ENCODE measurements at places on chromosomes 7 and 10.

DNA sequence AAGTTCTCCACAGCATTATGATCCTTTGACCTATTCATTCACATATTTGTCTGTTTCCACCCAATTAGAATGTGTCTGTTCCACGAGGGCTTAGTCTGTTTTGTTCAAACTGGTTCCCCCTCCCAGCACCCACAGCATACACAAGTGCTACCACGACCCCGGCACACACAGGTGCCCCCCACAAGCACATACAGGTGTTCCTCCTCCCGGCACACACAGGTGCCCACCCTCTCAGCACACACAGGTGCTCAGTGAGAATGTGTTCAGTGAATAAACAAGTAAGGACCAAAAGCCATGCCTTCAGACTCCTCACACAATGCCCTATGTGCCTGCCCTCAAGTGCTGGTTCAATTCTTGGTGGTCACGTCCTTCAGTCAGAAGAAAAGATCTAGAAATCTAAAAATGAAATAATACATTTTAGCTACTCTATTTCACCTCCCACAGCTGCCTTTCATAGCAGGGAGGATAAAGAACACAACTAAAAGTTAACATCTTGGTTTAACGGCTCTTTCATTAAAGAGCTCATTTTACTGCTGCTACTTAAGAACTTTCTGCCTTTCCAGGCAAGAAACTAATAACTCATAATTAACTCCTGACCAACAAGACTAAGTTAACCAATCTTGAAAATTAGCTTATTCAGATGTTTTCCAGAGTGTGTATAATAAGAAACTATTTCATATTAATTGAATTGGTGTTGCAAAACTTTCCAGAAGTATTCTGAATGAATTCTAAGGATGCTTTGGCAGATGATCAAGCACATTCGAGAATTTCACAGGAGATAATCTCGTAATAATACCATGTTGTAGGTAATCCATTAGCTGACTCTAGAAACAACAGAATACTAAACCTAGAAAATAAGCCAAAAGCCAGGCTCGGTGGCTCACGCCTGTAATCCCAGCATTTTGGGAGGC lies 2.3 kb downstream of the DNMBP start:
- no peak for DNase-seq

DNA sequence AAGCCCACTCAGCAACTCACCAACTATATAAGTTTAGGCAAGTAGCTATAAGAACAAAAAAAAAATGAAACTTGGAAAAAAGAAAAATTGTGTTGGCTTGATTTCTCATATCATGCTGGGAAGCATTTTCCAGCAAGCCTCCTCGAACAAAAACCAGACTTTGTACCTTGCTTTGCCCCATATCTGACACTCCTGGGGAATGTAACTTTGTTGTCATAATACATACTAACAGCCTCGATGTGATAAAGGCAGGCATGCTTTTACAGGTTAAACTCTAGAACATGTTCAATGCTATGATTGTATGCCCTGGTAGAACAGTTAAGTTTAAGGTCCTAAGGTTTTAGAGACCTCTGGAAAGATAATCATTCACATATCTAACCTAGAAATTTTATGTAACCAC lies 11.6 kb downstream of the CFAP43 start:
- DNase-seq = no peak

DNA sequence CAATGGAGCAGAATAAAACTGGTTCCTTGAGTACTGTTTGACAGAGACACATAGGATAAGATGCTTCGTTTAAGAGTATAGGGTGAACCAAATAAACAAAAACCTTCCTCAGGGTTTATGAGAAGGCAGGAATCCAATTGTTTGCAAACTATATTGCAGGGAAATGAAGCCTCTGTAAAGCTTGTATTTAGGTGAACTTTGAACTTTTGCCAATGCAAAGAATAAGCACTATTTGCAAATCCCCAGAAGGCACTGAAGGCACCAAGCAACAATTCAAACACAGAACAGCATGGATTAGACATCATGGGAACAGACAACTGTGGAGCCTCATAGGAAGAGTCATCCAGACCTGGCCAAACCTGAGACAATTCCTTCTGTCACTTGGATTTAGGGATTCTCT lies 47.1 kb upstream of the WASL start:
- no peak for DNase-seq

DNA sequence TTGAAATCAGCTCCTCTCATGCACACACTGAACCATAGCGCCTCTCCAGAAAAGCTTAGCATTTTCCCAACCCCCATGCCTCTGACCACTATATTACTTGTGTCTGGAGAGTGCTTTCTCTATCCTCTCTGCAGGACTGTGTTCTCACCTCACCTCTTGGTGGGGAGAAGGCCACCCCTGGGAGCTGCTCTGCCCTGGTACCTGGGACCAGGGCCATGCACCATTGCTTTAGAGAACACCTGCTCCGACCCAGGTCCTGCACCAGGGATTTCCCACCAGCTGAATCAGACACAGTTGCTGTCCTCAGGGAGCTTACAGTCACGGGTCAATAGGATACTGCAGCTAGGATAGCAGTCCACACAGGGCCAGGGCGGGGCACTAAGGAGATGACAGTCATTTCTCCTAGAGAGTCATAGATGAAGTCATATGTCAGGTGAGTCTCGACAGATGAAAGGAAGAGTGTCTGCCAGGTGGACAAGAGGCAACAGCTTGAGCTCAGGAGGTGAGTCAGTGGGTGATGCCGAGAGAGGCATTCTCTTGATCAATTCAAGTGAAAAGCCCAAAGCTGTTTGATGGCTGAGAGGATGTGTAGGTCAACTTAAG lies 619 bp upstream of the LMTK2 start:
- DNase-seq = no peak

DNA sequence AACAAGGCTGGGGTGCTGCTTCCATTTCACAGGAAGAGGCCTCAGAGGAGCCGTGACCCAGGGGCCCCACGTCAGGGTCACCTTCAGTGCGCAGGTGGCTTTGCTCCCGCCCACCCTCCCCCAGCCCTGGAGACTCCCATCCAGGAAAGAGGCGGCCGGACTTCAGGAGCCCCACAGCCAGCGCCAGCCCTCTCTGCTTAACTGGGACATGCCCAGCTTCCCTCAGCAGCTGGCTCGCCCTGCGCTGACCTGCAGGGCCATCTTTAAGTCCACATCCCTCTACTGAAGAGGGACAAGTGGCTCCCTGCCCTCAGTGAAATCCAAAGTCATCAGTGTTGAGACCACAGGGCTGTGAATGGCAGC lies 141.9 kb upstream of the PPP2R2D start:
- no peak for DNase-seq

GRCh38 chr7:28408105-28408959 lies 4.0 kb upstream of the CREB5 start:
- no peak for DNase-seq

DNA sequence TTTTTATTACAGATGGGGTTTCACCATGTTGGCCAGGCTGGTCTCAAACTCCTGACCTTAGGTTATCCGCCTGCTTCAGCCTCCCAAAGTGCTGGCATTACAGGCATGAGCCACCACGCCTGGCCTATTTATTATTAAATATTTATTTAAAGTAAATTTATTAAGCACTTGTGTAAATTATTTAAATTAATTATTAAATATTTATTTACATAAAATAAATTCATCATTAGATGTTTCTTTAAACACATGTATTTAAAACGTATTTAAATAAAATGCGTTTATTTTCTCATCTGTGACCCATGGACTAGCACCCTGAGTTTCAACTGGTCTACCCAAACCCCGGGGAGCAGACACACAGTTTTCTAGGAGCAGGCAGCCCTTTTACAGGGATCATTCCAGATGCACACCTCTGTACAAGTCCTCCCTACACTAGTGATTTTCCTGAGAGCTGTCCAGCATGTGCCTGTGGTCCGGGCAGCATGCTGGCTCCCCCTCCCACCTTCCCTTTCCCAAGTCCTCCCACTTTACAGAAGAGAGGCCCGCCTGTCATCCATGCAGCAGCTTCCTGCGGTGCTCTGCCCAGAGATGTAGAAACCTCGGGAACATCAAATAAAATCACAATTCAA lies 89.2 kb upstream of the ATP6V0A4 start:
- DNase-seq = no peak

- no peak for DNase-seq
Measured at GRCh38 chr7:1150400-1151002, 9.5 kb downstream of the ZFAND2A start.

DNA sequence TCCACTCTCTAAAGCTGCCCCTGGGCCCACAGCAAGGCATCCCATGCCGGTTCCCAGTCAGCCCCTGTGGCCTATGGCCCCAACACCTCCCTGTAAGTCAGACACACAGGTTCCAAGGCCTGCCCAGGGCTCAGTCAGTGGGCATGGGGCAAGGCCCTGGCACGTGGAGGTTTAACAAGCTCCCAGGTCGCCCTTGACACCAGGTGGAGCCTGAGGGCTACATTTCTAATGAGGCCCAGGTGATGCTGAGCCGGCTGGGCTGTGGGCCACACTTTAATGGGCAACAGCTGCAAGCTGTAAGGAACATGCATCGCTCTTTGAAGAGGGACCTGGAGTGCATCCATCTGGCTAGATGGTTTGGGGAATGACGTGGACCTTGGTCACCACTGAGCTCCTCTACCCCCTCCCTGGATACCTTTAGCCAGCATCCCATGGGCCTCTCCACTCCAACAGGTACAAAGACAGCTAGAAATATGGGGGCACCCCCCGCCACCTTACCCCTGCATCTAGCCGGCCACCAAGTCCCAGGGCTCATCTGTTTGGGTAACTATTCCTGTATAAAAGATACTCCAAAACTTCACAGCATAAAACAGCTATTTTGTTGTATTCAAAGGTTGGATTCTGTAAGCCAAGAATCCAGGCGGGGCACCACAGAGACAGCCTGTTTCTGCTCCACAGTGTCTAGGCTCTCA lies 122.5 kb downstream of the OAT start:
- DNase-seq = no peak

DNA sequence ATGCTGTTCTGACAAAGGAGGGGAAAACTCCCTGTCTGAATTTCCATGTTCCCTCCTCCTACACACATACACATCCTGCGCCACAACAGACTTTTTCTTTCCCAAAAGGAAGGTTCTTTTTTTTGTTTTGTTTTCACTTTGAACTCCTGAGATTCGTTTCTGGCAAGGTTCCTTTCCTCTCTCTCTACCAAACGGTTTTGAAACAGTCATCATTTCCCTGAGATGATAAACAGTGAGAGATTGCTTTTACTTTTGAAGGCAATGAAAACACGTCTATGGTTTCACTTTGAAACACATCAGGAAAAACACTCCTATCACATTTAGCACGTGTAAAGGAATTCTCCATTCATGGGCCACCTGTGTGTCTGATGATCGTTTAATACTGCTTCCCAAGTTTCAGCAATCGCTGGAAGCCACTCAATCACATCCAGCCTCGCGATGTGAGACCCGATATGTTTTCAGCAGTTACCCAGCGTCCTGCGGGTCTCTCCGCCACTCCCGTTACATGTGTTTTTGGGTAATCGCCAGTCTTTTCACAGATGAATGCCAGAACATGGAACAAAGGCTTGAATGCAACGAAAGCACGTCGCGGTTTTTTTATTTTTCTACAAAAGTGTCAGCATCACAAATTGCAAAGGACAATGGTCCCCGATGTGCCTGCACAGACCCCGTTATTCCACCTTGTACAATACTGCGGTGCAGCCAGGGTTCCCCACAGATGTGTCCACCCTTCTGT lies 62.8 kb upstream of the CUX1 start:
- peak; percentile 6 for DNase-seq

DNA sequence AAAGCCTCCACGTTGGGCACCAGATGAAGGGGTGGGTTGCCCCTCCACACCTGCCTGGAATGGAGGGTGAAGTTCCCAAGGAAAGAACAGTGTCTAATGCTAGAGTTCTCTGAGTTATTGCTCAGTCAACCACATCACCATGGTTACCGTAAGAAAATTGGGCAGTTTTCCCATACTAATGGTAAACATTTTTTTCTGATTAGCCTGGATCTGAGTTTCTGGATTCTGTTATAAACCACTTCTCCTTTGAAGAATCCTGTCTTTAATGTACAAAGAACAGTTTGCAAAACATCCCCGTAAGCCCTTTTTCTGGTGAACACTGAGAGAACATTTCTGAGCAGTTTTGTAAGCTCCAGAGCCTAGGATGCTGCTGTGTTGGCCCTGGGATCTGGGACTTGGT lies 45.5 kb downstream of the ABCC2 start:
- no peak for DNase-seq

DNA sequence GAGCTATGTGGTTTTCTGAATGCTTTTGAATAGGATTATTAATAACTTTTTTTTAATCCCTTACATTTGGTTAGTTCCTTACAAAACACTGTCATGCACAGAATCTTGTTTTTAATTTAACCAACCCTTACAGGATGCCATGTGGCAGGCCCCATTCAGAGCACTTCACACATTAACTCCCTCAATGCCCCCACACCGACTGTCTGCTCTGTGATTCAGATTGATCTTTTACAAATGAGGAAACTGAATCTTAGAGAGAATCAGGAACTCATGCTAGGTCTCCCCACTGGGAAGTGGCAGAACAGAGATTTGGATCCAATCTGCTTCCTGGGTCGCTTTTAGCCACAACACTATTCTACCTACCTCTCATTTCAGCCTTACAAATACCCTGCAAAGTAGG lies 195.8 kb upstream of the NPVF start:
- no peak for DNase-seq

DNA sequence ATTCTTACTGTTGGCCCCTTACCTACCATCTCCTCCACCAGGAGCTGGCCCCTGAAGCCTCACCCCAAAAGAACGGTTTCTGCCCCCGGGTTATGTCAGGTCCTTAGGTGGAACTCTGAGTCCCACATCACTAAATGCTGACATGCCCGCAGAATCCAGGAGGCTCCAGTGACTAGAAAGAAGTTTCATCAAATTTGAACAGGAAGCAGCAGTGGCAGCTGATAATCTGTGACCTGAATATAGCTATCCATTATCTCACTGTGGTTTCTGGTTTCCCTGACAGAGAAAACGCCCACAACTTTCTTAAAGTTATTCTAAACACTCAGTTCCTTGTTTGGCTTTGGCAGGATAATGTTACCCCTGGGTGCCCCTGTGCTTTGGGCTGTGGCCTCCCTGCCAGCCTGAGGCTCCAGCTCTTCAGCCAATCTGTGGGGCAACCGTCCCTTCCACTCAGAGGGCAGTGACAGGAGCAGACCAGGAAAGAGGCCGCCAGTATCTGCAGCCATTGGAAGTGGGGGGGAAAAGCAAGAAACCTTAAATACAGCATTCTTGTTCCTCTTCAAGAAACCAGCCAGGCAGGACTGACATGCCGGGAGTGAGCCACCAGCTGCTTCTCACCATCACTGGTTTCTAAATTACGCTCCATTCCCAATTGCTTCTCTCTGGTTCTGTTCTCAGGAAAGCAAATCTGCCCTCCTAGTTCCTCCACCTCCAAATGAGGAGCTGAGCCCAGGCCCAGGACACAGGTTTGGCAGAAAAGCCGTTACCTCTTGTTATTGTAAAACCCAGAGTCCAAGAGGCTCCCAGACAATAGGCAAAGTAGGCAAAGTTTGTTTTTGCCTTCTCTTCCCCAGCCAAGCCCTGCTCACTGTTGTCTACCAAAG lies 41.2 kb upstream of the VCL start:
- DNase-seq = peak; percentile 65

- DNase-seq = no peak
Measured at GRCh38 chr7:43628431-43628830, 45.5 kb downstream of the STK17A start.

- DNase-seq = no peak
Measured at GRCh38 chr7:51569581-51569980, 253.0 kb upstream of the COBL start.

Data from CD4-positive, alpha-beta T cell treated with Interleukin-10 for 1 hour (primary cell).